Activated CD4-positive, alpha-beta T cell treated with anti-CD3 and anti-CD28 coated beads, Interleukin-2, Interleukin-4, amounts not matched to agents 100 ng/mL and 50 ng/mL, durations not matched to agents 16 hours and 8 hours (primary cell): ENCODE measurements at places on chromosomes 2 and 18.

GRCh38 chr2:51919395-51919794 is 887.5 kb upstream of the NRXN1 start:
- no peak for DNase-seq

DNA sequence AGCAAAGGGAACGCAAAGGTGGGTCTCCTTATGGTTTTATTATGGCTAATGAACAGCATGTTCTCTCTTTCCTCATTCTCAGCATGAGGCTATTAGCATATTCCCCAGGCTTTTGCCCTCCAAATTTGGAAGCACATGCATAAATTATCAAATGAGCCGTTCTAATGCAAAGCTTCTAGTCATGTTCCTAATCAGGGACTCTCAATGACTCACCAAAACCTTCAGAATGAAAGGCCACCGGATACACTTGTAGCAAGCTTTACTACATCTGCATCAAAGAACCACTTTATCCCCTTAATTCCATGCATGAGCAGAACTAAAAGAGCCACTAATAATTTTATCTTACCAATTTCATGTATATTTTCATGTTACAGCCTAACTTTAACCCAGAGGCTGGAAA is 310.5 kb downstream of the LRATD1 start:
- DNase-seq, result no peak

DNA sequence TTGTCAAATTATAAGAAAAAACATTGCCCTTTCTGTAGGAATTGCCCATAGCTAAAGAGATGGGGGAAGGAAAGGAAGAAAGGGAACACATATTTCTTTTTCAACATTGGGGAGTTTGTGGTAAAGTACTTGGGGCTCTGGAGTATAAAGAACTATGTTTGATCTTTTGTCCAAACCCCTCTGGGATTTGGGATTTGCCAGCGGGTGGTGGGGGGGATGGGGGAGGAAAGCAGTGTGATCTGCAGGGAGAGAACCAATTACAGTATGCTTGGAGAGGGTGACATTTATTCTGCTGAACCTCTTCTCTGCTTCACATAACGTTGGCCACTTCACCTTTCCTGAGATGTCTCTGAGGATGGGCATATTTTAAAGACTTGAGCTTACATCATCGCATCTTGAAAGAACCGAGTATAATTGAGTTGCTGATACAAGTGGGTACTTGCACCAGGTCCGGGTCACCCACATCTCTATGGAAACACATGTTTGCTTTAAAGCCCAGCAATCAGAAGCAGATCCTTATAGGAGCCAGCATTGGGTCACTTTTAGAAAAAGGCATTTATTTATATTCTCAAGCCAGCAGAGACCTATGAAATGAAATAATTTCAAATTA is 73.1 kb downstream of the SPATS2L start:
- DNase-seq, result no peak

DNA sequence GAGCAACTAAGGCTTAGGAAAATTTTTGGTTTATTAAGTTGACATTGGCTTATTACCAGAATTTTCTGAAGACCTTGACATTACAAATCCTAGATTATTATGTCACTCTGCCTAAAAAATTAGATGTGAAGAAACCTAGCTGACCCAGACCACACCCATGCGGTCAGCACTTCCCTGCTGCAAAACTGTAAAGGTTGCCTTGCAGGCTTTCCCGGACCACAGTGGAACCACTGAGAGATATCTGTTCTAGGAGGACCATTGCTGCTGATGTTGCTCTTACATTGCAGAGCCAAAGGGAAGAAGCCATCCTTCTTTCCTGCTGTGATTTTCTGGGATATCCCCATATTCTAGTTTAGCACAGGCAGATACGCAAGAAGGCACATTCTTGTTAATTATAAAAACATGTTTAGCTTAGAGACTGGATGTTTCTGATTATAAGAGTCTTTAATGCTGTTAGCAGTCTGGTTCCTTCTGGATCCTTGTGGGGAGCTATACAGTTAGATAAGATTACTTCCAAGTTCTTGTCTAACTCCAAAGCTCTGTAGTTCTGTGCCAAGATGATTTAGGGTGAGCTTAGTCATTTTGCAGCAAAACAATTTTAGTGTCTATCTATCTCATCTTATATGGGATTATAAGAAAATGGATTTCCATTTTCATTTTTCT is 70.2 kb downstream of the AOX1 start:
- no peak for DNase-seq

DNA sequence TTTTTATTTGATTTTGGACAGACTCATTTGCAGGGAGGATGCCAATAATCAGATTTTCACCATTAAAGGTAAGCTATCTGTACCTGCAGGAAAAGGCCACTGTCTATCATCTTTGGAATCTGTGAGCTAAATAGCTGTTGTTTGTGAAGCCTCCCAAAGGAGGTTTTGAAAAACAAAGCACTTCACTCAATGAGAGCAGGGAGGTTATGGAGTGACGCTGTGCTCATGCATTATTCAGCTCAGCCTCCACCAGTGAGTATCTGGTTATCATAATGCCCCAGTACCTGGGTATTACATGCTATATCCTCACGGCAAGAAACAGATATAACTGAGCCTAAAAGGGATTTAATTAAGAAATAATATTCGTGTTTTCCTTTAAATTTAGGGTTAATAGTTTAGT is 189.6 kb upstream of the PIK3C3 start:
- DNase-seq, result no peak

GRCh38 chr2:59312967-59313940 is 1072.1 kb upstream of the FANCL start:
- no peak for DNase-seq

DNA sequence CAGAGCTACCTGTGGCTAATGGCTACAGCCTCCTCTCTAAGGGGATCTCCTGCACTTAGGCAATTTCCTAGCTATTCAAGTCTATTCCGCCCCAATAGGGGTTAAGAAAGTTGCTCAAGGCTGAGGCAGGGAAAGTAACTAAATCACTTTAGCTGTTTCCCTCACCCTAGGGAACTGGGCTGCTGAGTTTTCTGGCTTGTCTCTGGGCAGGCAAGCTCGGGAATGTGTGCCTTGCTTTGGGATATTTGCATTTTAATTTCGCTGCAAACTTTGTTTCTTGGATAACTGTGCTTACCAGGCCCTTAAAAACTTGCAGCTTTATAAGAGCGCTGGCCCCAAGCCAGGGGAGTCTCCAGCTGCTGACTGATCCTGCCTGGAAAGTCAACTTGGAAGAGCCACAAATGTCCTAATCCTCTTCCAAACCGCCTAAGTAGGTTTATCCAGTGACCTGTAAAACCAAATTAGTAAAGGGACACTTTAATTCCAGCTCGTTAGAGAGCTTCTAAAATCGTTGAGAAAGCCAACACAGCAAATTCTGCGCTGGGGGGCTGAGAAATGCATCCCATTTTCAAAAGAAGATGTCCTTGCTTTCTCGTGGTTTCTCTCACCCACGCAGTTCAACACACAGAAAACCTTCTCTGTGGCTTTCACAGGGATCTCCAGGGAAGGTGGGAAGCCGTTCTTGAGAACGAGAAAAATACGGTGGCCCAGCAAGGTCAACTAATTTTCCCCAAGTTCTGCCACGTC is 59.5 kb upstream of the SP3 start:
- DNase-seq, result no peak

DNA sequence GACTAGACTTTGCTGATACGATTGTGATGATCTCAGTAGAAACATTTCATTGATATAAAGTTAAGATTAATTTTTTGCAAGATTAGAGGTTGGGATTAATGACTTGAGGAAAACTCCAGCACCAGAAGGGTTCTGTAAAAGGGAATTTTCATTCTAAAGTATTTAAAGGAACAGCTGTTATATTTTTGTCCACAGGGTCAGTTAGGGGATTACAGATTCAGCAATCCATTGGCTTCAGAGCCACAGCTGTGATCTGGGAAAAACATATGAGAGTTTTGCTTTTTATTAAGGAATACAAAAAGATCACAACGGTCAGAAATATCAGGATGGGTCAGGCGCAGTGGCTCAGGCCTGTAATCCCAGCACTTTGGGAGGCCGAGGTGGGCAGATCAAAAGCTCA is 19.6 kb upstream of the REV1 start:
- no peak for DNase-seq

DNA sequence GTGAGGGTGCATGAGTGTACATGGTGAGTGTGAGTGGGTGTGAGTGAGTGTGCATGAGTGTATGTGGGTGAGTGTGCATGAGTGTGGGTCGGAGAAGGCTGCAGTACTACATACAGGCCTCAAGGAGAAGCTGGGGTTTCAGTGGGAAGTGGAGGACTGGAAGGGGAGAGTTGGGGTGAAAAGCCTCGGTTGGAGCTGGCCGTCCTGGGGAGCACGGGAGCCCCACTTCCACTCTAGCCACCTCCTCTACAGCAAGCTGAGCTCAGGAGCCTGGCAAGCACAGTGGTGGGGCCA is 68.7 kb upstream of the HPCAL1 start:
- DNase-seq, result no peak

GRCh38 chr2:212520340-212520739 is 18.3 kb downstream of the ERBB4 start:
- DNase-seq, result no peak

DNA sequence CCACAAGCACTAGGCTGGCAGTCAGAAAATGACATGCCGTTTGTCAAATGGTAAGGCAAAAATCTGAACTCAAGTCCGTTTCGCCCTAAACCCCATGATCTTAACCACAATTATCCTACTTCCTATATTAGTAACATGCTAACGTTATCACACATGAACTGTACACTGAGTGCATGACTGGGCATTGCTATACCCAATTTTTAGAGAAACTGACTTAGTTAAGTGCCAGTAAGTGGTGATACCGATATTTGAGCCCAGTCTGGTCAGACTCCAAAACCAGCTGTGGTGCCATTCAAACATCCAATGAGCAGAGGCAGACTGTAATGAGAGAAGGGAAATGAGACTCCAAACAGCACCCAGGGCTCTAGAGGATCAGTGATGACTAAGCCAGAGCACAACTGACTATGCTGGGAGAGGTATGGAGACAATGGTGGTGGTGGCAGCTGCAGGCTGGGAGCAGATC is 311.7 kb upstream of the PKDCC start:
- DNase-seq, result no peak

- peak; percentile 27 for DNase-seq
Measured at GRCh38 chr2:65264821-65265670, 37.4 kb downstream of the ACTR2 start.

DNA sequence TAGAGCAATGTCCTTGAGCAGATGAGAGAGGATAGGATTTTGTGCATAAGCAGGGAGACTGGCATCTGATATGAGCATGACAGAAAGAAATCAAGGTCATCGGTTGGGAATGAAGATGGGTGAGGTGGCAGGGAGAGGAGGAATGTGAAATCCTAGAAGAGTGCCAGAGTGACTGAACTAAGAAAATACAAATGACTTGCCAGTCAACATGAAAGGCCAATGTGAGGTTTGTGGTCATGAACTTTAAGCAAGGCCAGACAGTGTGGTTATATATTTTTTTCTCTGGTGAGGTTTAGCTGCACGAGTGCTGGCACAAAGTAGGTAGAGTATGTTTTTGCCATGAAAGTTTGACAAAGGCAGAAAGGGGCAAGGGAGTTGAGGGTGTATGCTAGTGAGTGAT is 21.2 kb downstream of the QPCT start:
- peak; percentile 45 for DNase-seq

- DNase-seq, result no peak
Measured at GRCh38 chr2:179985163-179985820, 21.8 kb downstream of the CWC22 start.

- DNase-seq, result peak; percentile 41
Measured at GRCh38 chr2:168426861-168427260, 29.2 kb upstream of the CERS6 start.

DNA sequence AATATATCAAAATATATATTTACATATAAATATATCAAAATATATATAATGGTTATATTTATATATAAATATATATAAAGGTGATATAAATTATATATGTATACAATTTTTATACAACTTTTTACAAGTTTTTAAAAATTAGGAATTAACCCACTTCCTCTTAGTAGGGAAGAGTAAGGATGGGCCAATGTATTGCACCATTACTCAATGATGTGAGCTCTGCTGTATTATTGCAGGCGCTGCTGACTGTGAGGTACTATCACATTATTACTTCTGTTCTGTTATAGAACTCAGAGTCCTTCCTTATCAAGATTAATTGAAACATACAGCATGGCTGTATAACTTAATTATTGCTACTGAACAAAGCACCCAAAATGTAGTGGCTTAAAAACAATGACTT is 46.0 kb downstream of the CCDC195 start:
- no peak for DNase-seq

GRCh38 chr2:220181165-220181564 is 553.7 kb downstream of the SLC4A3 start:
- DNase-seq, result no peak

DNA sequence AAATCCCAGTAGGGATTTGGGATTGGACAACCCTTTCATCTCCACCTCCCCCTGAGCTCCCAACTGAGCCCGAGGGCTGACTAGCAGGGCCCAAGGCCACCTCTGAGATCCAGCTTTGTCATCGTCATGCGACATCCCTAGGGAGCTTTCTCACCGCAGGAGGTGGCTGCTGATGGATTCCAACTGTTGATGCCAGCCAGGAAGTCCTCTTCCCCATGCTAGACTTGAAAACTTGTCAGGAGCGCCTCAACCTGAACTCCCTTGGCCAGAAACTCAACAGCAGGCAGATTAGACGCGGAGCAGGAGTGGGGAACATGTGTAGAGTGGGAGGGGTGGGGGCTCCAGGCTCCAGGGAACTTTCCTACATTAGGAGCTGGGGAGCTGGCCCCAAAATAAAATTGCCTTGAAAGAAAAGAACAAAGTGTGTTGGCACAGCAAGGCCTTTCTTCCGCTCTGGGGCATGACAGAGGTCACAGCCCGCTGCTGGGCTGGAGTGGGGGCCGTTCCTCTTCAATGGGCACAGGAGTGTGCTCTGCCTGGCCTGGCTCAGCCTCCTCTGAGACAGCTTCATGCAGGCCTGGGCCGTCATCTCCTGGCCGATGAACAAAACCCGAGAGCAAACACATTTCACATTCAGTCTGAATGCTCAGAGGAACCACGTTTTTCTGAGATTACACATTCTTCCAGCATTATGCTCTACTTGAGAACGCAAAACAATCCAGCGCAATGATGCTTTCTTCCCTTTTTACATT is 34.5 kb downstream of the EMILIN2 start:
- no peak for DNase-seq

- DNase-seq, result no peak
Measured at GRCh38 chr2:37569986-37570679, 101.3 kb downstream of the CDC42EP3 start.
